Activated CD4-positive, alpha-beta T cell treated with anti-CD3 and anti-CD28 coated beads, Interleukin-2, amount 50 U/mL, for 4 hours (primary cell): ENCODE measurements at places on chromosomes 13 and 19.
A peak's percentile ranks its signal among the peaks of the same experiment; 100 is the strongest.

DNA sequence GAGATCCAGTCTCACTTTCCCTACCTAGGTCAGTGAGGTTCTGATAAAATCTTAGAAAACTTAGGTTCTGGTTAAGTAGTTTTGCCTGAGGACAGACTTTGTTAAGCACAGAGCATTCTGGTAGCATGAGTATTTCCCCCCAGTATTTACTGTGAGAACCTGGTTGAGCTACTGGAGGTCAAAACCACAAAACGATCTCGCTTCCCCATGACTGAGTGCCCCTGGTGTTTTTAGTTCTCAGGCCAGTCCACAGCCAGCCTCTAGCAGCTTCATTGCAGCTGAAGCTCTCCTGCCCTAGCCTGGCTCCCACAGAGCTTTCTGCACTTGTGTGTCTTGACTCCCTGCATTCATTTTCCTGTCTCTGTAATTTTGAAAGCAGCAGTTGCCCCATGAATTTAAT is 1138.2 kb downstream of the UQCRFS1 start:
- DNase-seq = no peak

DNA sequence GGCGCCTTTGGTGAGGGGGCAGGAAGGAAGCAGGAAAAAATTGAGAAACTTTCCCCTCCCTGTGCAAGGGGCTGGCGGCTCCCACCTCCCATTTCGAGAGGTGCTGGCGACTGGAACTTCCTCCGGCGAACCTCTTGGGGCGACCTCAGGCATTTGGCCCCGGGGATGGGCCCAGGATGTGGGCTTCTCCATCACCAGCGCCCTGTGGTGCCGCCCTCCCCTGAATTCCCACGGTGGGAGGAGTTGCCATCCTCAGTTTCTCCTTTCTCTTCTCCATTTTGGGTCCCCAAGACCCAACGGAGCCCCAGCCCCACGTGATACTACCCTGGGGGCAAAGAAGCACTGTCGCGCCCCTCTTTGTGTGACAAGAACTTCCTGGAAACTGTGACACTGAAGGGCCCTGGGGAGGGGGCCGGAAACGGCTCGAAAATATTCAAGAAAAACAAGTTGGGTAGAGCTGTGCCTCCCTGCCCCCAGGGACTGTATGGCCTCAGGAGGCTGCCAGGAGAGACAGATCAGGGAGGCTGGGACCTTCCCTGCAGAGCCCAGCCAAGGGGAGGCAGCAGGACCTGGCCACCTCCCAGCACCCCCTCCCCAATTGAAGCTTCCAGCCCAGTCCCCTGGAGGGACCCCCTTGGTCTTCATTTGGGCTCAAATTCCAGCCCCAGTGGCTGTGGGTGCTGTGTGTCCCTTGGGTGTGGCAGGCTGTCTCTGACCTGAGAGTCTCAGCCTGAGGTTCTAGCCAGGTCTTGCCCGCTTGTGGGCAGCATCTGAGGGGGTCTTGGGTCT is 16.2 kb upstream of the AP1M2 start:
- peak; percentile 69 for DNase-seq

DNA sequence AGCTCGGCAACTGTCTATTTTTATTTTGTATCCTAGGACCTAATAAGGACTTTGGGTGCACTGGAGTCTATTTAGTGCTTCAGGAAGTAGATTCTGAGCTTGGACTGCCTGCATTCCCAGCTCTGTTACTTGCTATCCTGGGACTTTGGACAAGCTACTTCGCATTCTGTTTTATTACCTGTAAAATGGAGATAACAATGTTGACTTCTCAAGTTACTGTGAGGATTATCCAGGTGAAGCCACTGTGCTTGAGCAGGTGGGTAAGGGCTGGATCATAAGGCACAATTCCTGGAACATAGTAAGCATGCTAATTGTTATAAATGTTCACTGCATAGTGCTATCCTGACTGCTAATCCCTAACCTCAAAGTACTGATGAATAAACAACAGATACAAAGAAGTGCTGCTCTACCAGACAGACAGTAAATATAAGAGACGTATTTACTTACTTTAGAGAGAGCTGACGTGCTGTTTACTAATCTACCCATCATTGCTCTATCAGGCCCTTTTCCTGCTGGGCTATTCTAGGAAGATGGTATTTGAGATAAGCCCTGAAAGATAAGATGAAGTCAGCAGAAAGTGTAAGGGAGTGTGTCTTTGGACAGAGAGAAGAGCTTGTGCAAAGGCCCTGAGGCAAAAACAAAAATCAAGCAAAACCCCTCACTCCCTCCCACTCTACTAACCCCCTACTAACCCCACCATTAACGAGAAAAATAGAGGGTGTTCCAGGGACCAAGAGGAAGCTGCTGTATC is 50.8 kb upstream of the FLT1 start:
- DNase-seq = no peak

GRCh38 chr19:8311461-8312260 is 3.5 kb upstream of the CD320 start:
- no peak for DNase-seq

GRCh38 chr19:38687837-38688378 is 40.5 kb downstream of the ACTN4 start:
- no peak for DNase-seq

- DNase-seq = no peak
Observed at GRCh38 chr13:108266321-108266990, 3.1 kb upstream of the TNFSF13B start.

- no peak for DNase-seq
Observed at GRCh38 chr13:49097374-49097773, 121.7 kb downstream of the FNDC3A start.

DNA sequence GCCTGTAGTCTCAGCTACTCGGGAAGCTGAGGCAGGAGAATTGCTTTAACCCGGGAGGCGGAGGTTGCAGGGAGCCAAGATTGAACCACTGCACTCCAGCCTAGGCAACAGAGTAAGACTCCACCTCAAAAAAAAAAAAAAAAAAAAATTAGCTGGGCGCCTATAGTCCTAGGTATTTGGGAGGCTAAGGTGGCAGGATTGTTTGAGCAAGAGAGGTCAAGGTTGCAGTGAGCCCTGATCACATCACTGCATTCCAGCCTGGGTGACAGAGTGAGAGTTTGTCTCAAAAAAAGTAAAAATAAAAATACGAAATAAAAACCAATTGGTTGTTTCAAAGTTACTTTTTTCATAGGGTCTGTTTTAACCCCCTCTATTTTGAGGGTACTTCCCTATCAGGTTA is 1.3 kb upstream of the LMNB2 start:
- no peak for DNase-seq

- no peak for DNase-seq
Observed at GRCh38 chr13:38167164-38167822, 182.4 kb upstream of the UFM1 start.

- DNase-seq = no peak
Observed at GRCh38 chr19:18594824-18595373, 6.3 kb downstream of the REX1BD start.

- no peak for DNase-seq
Observed at GRCh38 chr13:113371061-113371460, 7.1 kb upstream of the GRTP1 start.

- DNase-seq = no peak
Observed at GRCh38 chr19:18333680-18334079, 6.7 kb upstream of the PGPEP1 start.

- peak; percentile 28 for DNase-seq
Observed at GRCh38 chr13:41075034-41075433, 13.7 kb downstream of the WBP4 start.

- no peak for DNase-seq
Observed at GRCh38 chr19:38959618-38960017, 15.9 kb downstream of the FBXO17 start.

DNA sequence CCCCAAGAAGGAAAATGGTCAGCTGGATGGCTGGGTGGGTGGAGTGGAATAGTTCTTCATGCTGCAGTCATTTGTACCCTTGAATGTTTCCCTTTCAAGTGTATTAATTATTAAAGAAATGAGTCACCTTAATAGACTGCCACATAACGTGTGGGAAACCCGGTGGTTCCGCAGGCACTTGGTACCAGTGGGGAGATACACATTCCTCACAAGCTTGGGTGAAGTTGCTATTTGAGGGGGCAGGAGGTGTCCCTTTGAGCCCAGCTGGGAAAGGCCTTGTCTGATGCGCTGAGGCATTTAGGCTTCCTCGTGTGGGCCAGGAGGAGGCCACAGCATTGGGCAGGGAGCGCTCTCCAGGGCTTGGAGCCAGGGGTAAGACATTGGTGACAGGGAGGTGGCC is 57.7 kb downstream of the ATP8A2 start:
- no peak for DNase-seq

GRCh38 chr13:51997641-51998330 is 13.5 kb downstream of the ATP7B start:
- DNase-seq = no peak

- no peak for DNase-seq
Observed at GRCh38 chr13:114054264-114054663, 78.2 kb downstream of the RASA3 start.

DNA sequence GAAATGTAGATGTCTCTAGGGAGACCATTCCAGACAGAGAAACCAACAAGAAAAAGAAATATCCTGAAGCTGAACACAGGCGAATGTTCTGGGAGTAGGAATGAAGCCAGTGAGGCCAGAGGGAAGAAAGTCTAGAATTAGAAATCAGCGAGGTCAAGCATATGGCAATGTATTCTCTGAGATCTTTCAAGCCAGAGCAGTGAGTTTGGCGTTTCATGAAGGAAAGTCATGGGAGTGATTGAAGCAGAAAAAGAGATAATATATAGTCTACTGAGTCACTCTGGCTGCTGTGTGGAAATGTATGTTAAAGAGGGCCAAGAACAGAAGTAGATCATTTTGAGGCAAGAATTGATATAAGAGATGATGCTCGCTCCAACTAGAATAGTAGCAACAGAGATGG is 576.0 kb downstream of the PCDH17 start:
- no peak for DNase-seq

- peak; percentile 80 for DNase-seq
Observed at GRCh38 chr13:76980075-76980718, 11.7 kb upstream of the CLN5 start.

- DNase-seq = no peak
Observed at GRCh38 chr13:113633485-113633873, 24.5 kb downstream of the ATP4B start.

- no peak for DNase-seq
Observed at GRCh38 chr13:106471957-106472543, 63.4 kb downstream of the EFNB2 start.

GRCh38 chr13:98892821-98893220 is 85.0 kb downstream of the DOCK9 start:
- no peak for DNase-seq

DNA sequence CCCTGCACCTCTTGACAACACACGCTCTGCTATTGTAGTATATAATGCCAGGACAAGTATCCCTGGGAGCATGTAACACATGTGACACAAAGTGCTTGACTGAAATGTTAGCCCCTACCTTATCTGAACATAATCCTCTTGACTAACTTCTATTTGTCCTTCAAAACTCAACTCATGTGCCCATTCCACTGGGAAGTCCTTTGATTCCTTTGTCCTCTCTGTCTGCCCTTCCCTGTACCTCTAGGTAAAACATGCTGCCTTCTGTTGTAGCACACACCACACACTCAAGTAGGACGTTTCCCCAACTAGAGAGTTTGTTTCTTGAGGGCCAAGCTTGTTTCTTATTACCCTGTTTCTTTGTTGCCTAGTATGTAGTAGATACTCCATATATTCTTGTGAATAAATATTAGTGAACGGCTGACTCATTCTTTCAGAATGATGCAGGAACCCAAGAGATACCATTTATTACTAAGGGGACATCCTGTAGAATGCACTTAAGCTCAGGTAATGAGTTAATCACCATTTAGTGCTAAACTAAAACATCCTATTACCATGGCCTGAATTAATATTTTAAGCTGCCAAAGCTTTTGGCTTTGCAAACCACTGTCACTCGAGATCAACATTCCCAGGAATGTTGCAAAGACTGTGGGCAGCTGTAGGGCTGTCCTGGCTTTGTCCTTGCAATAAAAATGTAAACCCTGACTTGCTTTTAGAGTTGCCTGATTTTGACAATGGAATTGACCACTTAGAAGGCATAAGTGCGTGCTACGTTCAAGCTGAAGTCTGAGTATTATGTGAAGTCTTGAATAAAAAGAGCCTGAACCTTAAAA is 313.4 kb downstream of the COG6 start:
- DNase-seq = no peak

GRCh38 chr13:97979051-97979450 is 25.6 kb downstream of the IPO5 start:
- no peak for DNase-seq

GRCh38 chr19:43229315-43229714 is 23.9 kb upstream of the PSG4 start:
- DNase-seq = no peak

DNA sequence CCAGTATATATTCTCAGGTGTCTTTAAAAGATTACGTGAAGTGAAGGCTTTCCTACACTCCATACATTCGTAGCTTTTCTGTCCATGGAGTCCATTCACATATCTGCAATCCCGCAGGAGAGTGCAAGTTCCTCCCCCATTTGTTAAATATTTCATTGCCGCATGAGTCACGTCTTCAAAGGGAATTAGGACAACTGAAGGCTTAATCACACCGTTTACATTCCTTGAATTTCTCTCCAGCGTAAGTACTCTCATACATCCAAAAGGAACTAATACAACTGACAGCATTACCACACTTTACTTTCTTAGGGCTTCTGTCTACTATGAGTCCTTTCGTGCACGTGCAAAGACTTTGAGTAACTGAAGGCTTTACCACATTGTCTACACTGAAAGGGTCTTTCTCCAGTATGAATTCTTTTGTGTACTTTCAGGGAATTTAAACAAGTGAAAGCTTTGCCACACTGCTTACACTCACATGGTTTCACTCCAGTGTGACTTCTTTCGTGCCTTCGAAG is 29.0 kb upstream of the ZNF564 start:
- DNase-seq = no peak

GRCh38 chr19:18440415-18440877 is 2.5 kb upstream of the ISYNA1 start:
- DNase-seq = no peak

DNA sequence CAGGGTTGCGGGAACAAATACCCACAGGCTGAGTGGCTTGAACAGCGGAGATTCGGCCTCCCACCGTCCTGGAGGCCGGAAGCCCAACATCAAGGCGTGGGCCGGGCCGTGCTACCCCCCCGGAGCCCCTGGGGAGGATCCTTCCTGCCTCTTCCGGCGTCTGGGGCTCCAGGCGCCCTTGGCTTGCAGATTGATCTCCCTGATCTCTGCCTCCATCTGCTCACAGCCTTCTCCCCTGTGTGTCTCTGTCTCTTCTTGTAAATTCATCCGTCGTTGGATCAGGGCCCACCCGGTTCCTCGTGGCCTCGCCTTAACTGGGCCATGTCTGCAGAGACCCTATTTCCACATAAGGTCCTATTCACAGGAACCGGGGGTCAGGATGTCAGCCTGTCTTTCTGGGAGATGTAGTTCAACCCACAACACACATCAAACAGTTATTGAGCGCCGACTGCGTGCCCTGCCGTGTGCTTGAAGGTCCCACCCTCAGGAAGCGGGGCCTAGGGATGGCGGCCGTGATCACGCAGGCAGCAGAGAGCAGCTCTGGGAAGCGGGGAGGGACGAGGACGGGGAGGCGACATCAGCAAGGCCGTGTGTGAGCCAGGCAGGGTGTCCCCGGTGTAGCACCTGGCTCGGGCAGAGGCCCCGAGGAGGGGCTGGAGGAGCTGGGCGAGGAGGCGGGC is 21.3 kb downstream of the HCN2 start:
- peak; percentile 25 for DNase-seq

- DNase-seq = no peak
Observed at GRCh38 chr19:51305479-51305878, 6.0 kb upstream of the IGLON5 start.
